Germinal center (tissue), 1 donor: ENCODE measurements at places on chromosomes 11 and 22.
A peak's percentile ranks its signal among the peaks of the same experiment; 100 is the strongest.

DNA sequence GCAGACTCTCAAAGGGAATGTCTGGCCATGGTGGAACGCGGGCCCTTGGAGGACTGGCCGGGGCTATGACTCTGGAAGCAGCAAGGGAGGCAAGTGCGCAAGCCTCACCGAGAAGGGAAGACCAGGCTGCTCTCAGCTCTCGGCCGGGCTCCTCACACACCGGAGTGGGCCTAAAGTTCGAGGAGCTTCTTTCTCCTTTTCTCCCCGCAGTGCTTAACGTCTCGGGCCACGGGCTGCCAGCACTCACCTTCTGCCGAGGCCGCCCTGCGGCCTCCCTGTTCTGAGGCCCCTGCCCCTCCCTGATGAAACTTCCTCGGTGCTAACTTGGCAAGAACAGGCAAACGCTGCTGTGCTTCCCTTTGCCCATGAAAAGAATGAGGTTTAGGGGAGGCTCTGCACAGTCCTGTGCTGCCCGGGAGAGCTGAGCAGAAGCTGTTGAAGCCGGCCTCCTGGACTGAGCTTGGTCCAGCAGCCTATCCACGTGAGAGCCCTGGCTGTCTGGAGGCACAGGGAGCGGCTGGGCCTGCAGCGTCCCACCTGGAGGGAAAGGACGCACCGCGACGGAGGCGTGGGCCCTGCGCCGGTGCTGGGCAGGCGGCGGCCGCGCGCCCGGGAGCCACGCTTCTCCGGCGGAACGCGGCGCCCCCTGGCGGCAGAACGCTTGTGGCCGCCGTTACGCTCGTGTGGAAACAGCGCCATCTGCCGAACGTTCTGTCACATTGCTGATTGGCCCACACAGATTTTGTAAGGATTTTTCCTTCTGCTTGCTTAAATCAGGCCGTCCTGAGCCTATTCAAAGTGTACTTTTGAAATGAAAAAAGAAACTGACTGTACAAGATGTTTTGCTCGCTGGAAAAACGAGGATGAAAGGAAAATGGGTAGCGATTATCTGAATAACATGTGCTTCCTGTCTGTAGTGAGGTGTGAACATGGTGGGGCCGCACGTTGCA lies 65.0 kb upstream of the TMEM45B start:
- peak; percentile 50 for DNase-seq

DNA sequence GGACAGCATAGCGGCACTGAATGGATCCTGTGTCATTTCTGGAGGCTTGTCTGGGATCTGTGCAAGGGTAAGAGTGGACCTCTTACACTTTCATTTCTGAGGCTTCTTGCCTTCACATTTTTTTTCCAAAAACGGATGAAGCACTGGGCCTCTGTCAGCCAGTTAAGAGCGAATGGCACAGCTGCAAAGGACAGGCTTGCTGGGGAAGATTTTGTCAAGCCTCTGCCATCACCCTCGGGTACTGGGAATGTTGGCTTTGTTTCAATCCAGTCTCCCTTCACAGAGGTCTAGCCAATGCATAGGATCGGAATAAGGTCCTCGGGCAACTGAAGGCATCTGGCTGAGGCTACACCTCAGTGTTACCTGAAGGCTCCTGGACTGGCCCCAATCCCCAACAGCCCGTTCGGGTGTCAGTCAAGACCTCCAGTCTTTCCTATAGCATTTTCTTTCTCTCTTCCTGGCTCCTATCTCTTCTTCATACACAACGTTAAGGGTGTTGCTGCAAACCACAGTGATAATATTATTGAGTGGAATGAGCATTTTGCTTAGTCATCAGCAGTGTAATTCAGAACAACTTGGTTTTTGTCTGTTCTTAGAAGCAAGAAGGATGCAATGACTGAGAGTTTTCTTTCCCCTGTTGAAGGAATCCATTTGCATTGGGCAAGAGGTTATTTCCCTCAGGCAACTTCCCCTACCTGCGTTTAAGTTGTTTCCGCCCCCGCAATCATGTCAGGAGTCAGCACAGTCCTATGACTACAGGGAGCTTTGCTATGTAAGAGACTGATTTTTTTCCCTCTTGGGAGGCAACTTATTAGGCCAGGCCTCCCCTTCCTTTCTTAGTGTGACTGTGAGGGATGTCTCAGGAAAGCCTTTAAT lies 22.8 kb downstream of the NPAT start:
- peak; percentile 63 for DNase-seq

DNA sequence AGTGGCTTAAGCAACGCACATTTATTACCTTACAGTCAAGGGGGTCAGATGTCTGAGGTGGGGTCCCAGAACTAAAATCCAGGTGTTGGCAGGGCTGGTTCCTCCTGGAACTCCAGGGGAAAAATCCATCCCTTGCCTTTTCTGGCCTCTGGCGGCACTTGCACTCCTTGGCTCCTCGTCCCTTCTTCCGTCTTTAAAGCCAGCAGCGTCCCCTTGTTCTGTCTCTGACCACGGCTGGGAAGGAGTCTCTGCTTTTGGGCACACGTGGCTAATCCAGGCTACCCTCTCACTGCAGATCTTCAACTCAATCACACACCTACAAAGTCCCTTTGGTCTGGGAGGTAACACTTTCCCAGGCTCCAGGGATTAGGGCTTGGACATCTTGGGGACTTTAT lies 73.5 kb upstream of the WNT7B start:
- DNase-seq: no peak

- no peak for DNase-seq
Observed at GRCh38 chr11:57490456-57491248, 24.9 kb downstream of the SLC43A1 start.

DNA sequence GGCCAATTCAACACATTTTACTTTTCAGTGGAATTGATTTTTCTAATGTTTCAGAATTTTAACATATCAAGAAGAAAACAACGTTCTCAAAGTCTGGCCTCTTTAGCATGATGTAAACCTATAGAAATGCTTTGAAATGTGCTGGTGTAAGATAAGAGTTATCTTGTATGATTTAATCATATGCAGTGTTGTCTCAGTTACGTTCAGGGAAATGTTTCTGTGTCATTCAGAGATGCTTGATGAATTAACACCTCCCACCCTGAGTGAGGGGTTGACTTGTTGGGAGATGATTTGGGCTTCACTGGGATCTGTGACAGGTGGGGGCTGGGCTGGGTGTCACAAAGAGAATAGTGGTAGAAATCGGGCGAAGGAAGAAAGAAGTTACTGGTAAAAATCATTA lies 15.7 kb upstream of the MYO18B start:
- no peak for DNase-seq

GRCh38 chr11:111422494-111423249 lies 43.6 kb upstream of the POU2AF1 start:
- peak; percentile 49 for DNase-seq

- DNase-seq: no peak
Observed at GRCh38 chr11:83601201-83601913, 315.2 kb upstream of the CCDC90B start.

DNA sequence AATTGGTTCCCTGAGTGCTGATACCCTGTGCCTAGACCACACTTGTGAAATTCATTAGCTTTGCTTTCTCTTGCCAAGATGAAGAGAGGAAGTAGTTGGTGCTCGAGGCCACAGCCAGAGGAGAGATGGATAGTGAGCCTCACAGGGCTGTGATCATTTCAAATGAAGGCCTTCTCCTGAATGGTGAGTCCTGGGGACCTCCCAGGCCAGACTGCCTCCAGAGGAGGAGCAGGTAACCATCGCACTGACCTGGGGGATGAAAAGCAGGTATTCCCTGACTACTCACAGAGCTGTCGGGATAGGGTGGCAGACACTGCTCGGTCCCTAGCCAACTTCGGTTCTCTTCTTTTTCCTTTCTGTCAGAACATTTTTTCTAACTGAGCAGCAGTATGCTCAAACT lies 4.8 kb upstream of the FXYD6 start:
- DNase-seq: no peak

GRCh38 chr22:28344918-28345703 lies 334.5 kb downstream of the TTC28 start:
- DNase-seq: no peak

DNA sequence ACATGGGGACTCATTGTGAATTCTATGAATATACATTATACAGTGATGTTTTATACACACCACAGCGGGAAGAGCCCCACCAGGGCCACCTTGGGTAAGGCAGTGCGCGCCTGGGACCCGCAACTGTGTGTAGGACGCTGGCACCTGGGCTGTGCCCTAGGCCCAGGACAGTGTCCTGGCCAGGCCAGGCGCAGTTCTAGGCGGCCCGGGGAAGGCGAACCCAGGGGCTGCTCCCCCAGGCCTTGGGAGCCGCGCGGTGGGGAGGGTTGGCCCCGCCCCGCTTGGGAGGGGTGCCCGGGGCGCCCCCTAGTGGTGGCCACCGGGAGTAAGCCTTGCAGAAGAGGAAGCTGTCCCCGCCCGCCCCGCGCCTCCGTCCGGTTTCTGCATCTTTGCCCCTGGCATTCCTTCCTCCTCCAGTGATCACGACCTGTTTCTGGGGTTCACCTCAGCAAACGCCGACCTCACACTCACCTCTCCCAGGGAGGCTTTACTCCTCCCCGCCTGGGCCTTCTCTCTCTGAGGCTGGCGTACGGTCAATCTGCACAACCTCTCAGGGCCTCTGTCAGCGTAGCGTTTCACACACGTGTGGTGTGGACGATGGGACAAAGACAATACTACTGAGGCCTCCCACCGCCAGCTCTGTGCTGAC lies 9.5 kb upstream of the EHD1 start:
- peak; percentile 90 for DNase-seq

GRCh38 chr11:32729976-32730375 lies 64.5 kb downstream of the CCDC73 start:
- DNase-seq: no peak

- no peak for DNase-seq
Observed at GRCh38 chr11:15539645-15540044, 424.9 kb downstream of the INSC start.

DNA sequence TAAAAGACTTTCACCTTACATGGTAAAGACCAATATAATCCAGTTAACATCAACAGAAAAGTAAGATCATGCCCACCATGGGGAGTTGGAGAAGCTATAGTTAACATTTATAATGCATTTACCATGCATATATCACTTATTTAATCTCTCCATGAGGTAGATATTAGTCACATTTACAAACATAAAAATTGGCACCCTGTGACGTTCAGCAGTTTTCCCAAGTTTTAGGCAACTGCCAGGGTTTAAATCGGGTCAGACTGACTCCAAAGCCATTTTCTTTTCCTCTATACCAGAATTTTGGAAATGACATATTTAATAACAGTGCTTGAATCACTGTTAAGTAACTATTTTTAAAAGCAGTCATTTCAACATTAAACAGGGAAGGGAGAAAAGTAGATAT lies 266.3 kb downstream of the DDX10 start:
- no peak for DNase-seq

- no peak for DNase-seq
Observed at GRCh38 chr22:49645257-49645656, 182.4 kb downstream of the BRD1 start.

- peak; percentile 67 for DNase-seq
Observed at GRCh38 chr22:22684580-22685561, 40.5 kb downstream of the GGTLC2 start.

- peak; percentile 98 for DNase-seq
Observed at GRCh38 chr22:46150034-46150654, at the start of gene PPARA. PPARA (plus strand) TSS chr22:46150526; CDS start chr22:46198384, 47,858 bp downstream.

GRCh38 chr11:72629266-72629665 lies 45.0 kb downstream of the PDE2A start:
- DNase-seq: no peak

DNA sequence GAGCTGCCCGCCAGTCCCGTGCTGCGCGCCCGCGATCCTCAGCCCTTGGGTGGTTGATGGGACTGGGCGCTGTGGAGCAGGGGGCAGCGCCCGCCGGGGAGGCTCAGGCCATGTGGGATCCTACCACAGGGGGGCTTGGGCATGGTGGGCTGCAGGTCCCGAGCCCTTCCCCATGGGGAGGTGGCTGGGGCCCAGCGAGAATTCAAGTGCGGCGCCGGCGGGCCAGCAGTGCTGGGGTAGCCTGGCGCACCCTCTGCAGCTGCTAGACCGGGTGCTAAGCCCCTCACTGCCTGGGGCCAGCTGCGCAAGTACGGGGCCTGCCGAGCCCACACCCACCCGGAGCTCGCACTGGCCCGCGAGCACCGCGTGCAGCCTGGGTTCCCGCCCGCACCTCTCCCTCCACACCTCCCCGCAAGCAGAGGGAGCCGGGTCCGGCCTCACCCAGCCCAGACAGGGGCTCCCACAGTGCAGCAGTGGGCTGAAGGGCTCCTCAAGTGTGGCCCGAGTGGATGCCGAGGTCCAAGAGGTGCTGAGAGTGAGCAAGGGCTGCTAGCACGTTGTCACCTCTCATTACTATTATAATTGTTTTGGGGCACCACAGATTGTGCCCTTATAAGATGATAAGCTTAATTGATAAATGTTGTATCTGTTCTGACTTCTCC lies 333.2 kb downstream of the CASP12 start:
- no peak for DNase-seq

DNA sequence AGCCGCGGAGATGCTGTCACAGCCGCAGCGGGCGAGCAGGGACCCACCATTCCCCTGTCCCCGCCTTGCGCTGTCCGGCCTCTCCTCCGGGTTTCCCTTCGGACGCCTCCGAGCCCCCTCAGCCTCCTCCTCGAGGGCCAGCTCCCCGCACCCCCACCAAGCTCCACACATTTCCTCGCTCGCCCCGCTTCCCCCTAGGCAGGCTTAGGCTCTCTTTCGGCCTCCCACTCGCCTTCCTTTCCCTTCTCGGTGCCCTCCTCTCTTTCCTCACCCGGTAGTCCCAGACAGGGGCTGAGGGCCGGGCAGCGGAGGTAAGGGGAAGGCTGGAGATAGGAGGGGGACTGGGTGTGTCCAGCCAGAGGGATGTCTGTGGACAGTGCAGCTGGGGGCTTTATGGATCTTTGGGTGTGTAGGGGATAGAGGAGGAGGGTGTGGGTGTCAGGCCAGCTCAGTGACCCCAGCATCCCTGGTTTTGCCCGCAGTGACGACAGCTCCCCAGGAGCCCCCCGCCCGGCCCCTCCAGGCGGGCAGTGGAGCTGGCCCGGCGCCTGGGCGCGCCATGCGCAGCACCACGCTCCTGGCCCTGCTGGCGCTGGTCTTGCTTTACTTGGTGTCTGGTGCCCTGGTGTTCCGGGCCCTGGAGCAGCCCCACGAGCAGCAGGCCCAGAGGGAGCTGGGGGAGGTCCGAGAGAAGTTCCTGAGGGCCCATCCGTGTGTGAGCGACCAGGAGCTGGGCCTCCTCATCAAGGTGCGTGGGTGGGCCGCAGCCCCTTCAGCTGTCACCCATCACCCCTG lies 1.6 kb downstream of the KCNK4 start:
- DNase-seq: no peak

DNA sequence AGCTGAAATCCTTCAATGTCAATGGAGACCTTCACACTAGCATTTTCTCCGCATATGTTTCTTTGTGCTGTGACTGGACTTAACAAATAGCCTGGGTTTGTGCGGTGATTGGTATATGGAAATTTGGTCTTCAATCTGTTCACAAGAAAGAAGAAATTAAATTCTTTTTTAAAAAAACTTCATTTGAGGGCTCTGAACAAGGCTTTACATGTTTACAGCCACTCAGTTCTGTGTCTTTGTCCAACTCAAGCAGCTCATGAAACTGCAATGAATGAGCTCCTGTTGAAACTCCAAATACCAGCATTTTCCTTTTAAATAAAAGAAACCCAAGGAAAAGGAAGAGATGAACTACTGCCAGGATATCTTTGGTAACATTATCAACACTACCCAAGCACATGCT lies 57.3 kb downstream of the PIK3C2A start:
- no peak for DNase-seq
